ENCODE measurements at places on chromosomes 12 and 14. TPM values are rescaled to one million over a fixed set of nuclear protein-coding genes. Genes with fewer than 3 reads are reported as not detected.

The P2RX2 gene
- not detected for total RNA-seq

The SOCS2 gene
- 45.1 TPM for total RNA-seq

The OTUB2 gene
- total RNA-seq, result 0.98 TPM

The PPP1R3E gene
- total RNA-seq, result 9.9 TPM

The PPP4R4 gene
- total RNA-seq, result not detected

The IPO8 gene
- 22.5 TPM for total RNA-seq

The TM9SF1 gene
- total RNA-seq, result 73.6 TPM

The RDH16 gene
- not detected for total RNA-seq

The SMCO2 gene
- not detected for total RNA-seq

The CBLN3 gene
- total RNA-seq, result 15.3 TPM

The TMEM121 gene
- total RNA-seq, result 9.9 TPM

The ZFHX2 gene
- total RNA-seq, result not detected

The PZP gene
- not detected for total RNA-seq

The PRKD1 gene
- total RNA-seq, result 18.7 TPM

The SLC2A13 gene
- total RNA-seq, result 12.0 TPM

The KIF5A gene
- total RNA-seq, result not detected
